ENCODE measurements at places on chromosomes 5 and 9.

- DNase-seq = no peak
Measured at GRCh38 chr9:69442486-69442885, 117.5 kb downstream of the ENTREP1 start.

- DNase-seq = no peak
Measured at GRCh38 chr9:92770360-92770995, 5.8 kb upstream of the BICD2 start.

DNA sequence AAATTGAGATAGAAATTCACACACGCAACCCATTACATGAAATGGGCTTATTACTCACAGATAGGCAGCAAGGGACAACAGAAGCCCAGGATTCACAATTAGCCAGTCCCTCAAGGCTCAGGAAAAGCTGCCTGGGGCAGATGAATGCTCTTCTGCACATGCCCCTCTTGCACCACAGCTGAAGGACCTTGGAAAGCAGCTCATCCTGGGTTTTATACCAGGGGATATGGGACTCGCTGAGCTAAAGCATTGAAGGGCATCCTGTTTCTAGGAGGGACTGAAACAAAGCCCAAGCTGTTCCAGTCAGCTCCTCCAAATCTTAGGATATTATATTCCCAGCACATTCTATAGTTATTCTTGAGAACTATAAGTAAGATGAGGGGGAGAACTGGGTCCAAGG, 15.7 kb upstream of the TTC1 start:
- DNase-seq = no peak

GRCh38 chr9:6113312-6113711, 97.9 kb upstream of the RANBP6 start:
- DNase-seq = no peak

GRCh38 chr5:60754495-60754894, 54.5 kb upstream of the DEPDC1B start:
- no peak for DNase-seq

- no peak for DNase-seq
Measured at GRCh38 chr5:2684606-2685005, 66.9 kb downstream of the IRX2 start.

DNA sequence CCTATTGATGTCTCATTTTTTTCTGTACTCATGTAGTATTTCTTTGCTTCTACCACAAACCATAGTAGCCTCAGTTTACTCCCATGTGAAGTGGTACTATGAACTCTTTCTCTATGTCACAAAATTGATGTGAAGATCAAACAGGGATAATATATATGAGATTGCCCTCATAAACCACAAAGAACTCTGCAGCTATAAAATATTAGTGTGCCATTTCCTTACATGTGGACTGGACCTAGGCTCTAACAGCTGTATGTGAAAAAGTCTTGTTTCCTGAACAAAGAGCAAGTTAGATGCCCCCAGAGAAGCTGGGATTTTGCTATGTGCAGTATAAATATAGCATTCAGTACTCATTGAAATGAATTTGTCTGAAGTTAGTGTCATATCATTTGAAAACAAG, 412.6 kb upstream of the ADAMTSL1 start:
- DNase-seq = no peak

DNA sequence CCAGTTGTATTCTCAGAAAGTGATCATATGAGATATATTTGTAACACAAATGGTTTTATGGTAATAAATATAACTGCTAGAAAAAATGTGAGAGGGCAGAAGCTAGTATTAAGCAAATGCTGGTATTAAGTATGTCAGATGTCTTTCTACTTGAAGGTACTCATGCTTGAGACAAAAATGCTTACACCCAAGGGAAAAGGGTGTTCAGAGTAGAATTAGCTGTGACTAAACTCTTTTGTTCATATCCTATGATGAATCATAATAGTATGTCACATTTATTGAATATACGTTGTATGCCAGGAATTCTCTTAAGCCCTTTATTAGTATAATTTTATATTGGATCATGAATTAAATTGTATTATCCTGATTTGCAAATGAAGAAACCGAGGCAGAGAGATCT, 2.2 kb downstream of the ADGRV1 start:
- no peak for DNase-seq

GRCh38 chr9:127783111-127784008, 2.5 kb upstream of the CDK9 start:
- DNase-seq = peak; percentile 76

DNA sequence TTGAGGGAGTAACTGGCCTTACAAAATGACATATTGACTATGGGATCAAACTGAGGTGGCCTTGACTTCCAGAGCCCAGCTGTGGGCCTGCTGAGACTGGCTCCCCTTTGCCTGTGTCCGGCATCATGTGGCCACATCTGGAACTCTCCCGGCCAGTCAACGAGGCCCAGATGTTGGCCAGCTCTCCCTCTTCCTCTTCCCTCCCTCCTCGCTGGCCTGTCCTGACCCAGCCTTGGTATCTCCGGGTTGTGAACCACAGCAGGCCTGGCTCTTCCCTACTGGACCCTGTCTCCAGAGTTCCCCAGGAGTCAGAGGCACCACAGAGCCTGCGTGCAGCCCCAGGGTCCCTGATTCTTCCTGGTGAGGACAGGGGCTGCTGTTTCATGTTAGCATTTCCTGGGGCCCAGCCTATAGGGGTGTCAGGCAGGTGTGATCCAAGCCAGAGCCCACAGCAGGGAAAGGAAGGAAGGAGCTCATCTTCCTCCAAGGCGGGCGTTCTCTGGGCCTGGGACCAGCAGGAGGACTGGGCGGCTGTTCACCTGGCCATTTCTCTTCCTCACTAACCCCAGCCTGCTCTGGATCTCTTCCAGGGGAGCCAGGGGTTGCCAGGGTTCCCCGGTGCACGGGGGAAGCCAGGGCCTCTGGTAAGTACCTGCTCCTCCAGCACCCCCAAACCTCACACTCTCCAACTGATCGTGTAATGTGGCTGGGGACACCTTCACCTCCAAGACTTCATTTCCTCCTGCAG, 81.2 kb downstream of the COL27A1 start:
- no peak for DNase-seq

- no peak for DNase-seq
Measured at GRCh38 chr9:38437193-38437823, 13.1 kb upstream of the IGFBPL1 start.

- DNase-seq = no peak
Measured at GRCh38 chr9:90421786-90422185, 220.8 kb downstream of the DIRAS2 start.

DNA sequence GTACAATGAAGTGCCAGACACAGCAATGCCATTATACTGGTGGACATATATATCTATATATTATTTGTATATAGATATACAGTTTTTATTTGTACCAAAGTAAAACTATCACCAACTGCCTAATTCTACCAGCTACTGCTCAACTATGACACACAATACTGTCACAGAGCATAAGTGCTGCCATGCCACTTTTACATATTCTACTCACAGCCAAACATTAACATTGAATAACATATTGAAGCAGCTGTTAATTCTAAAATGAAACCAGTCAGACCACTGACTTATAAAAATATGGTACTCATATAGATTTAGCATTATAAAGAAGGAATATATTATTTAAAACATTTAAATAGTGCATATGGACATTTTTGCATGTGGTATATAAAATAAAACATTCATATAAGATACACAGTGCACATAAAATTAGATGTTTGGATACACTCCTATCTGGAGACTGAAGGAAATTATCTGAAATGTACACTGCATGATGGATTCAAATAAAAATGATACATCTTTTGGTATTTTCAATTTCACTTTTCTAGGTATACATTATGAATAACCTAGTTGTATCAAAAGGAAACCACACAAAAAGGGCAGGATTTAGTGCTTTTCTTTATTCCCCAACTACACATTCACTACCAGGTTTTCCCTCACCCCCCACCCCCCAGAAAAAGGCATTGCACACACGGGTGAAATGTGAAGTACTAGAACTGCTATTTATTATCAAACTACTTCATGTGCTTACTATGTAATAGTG, 48.9 kb downstream of the PKD2L2 start:
- no peak for DNase-seq

DNA sequence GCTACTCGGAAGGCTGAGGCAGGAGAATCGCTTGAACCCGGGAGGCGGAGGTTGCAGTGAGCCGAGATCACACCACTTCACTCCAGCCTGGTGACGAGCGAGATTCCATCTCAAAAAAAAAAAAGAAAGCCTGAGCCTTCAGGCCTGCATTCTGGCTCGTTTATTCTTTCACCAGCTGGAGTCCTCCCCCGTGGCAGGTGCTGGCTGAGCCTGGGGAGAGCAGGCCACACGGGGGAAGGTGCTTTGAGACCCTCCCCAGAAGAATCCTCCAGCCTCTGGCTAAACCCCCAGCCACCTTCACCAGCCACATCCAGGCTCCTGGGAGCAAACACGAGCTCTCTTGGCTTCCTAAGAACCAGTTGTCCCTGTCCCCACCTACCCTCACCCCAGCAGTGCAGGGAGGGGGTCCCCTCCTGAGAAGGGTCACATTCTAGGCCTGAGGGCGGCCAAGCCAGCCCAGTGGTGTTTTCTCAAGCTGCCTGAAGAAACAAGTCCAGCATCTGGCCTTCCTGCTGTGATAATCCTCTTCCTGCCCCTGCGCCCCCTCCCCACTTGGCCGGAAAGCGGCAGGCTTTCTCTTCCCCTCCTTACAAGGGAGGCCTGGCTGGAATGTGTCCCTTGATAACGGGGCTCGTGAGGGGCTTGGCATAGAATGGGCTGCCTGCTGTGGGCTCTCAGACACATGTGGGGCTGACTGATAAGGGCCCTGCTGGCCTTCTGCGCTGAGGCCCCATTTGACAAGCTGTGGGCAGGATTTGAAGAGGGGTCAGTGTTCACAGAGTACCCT, 41.5 kb downstream of the PLPP7 start:
- no peak for DNase-seq

GRCh38 chr9:6109571-6109970, 94.1 kb upstream of the RANBP6 start:
- DNase-seq = no peak

DNA sequence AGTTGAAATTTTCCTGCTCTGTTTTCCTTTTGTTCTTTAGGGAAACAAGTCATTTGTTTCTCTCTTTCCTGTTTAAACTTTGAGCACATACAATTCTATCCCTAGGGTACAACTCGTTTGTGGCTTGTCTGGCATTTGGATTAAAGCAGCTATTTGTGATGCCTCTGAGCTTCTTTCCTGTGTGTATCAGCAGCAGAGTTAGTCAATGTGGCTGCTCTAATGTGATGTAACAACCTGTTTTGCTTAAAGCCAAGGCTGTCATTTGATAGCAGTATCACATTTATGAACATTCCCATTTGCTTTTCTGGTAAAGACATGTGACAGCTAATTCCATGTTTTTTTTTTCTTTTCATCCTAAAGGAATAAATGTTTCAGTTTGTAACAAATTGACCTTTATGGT, 314.3 kb upstream of the CHD1 start:
- DNase-seq = no peak

DNA sequence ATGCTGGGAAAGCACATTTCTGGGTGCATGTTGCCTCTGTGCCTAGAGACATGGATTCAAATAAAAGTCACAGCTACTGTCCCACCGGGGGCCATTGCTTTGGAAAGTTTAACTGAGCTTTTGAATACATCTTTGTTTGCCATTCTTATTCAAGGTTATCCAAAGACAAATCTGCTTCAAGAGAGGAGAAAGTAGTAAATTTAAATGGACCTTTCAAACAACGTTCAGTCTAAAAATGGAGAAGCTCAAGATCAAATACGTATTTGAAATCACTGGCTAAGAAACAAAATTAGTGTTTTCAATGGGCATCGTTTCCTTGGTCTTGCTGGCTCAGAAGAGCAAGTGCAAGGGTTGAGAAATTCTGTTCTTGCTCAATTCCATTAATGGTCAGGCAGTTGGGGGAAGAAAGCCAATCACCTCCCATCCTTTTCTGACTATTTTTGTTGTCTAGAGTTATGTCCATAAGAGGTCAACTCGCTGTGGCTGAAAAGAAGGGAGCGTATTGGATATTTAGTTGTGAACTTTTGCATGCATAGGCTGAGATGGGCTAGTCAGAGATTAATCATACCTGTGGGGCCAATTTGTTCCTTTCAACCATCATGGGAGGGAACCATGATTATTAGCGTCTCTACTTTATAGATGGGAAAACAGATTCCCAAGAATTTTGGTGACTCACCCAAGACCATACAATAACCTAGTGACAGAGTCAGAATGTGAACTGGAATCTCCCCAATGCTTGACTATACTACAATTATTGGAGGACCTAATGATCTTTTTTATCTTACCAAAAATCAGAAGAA, 276.2 kb upstream of the TNC start:
- DNase-seq = no peak

DNA sequence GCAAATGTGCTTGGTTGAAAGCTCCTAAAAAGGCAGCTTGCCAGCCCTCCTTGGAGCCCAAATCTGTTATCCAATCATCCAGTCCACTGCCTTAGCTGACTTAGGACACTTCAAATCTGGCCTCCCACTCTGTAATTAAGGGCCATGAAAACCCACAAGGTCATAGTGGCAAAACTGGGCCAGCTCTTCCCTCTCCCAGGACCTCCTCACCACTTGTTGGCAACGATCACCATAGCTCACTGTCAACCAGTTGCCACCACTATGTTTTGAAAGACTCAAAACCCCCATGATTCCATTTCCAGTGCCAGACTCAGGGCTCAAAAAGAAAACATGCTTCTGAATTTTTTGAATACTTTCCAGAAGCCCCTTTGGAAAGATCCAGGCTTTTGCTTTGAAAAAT, 107.5 kb downstream of the NREP start:
- no peak for DNase-seq

DNA sequence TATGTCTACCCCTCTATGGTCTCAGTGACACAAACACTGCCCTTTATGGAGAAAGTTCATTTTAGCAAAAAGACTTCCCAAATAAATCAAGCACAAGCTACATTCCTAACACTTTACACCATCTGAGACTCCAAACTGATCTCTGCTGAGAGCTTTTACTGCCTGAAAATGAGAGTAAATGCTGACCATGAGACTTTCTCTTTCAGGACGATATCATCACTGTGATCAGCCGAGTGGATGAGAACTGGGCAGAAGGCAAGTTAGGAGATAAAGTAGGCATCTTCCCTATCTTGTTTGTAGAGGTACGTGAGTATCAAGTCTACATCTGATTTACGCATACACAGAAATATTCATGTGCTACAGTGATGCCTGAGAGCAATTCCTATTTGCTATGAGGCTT, 67.5 kb downstream of the SH3RF2 start:
- DNase-seq = no peak

GRCh38 chr5:135186662-135187522, 152.9 kb upstream of the PITX1 start:
- DNase-seq = no peak

- no peak for DNase-seq
Measured at GRCh38 chr9:76927540-76928240, 21.8 kb upstream of the PRUNE2 start.

- DNase-seq = no peak
Measured at GRCh38 chr5:37841203-37841602, 1.4 kb upstream of the GDNF start.
